Stimulated activated CD8-positive, alpha-beta memory T cell treated with anti-CD3 and anti-CD28 coated beads, Interleukin-12 subunit alpha, Interleukin-12 subunit beta, amount 100 ng/mL, for 4 hours (primary cell): ENCODE measurements at places on chromosomes 5 and 9.

GRCh38 chr5:111411301-111411700 is 101.0 kb downstream of the STARD4 start:
- DNase-seq, result no peak

DNA sequence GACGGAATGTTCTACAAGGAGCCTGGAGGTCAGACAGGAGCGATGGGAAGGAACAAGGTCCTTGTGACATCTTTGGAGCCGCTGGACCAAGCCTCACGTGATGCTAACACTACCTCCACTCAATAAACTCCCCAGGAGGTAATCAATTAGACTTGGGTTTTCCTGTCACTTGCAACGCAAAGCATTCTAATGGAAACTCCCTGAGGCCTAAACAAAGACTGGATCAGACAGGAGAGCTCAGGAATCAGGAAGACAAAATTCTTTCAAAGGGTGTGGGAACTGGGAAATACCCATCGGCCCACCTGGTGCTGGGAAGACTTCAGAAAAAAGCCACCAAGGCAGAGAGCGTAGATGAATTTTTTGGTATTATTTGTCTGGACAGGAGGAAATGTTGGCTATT is 22.3 kb upstream of the UNC5A start:
- DNase-seq, result no peak

DNA sequence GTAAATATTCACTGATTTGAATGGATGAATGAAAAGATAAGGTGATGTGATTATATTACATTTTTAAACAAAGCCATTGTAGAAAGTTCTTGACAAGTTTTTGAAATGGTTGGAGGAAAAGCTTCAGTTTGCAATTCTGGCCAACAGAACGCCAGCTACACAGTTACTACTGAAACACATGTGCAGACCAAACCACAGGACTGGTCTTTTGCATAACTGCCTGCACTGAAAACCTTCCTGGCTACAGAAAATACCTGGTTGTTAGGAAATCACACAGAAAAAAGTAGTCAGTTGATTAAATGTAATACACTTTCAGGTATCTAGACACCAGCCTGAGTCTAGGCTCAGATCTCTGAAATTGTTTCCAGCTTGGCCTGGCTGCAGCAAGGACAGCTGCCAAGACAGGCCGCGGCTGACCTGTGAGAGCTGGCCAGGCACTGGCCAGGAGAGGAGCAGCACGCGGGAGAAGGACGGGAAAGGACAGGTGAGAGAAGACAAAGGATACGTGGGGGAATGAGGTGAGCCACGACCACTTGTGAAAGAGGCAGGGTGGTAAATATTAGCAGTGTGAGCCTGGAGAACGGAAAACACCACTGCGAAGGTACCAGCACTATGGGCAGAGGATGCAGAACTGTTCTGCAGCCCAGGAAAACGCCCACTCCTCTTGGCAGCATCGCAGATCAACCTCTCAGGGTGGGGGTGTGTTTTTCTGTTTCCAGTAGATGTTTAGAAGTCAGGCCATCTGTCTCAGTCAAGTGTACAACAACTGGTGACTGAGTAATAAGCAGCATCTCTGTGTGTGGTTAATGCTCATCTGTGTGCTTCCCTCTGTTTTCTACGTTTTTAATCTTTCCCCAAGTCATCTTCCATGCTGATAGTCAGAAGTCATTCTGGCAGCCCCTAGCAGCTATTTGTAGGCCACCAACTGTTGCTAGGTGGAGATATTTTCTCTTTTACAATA is 137.4 kb downstream of the SCAMP1 start:
- DNase-seq, result no peak

GRCh38 chr9:5894237-5894959 is 3.7 kb downstream of the MLANA start:
- DNase-seq, result no peak
